ENCODE measurements at places on chromosomes 2 and 18.

DNA sequence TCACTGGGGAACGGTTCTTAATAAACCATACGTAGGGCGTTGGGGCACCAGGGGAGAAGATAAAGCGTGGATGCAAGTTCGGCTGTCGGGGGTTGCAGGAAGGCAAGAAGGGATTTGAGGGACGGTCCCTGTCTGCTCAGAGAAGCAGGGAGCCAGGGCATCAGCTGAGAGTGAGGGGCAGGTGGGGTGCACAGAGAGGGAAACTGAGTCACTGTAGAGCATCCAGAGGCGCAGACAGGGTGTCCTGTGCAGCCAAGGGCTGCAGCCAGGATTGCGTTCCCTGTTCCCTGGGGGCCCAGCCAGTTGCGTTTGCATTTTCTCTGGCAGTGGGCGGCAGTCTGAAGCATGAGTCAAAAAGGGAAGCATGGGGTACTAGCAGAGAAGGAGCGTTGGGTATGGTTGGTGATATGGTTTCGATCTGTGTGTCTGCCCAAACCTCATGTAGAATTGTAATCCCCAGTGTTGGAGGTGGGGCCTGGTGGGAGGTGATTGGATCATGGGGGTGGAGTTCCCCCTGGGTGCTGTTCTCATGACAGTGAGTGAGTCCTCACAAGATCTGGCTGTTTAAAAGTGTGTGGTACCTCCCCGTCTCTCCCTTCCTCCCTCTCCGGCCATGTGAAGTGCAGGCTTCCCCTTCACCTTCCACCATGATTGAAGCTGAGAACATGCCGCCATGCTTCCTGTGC lies 202.9 kb downstream of the NDUFA10 start:
- no peak for DNase-seq

DNA sequence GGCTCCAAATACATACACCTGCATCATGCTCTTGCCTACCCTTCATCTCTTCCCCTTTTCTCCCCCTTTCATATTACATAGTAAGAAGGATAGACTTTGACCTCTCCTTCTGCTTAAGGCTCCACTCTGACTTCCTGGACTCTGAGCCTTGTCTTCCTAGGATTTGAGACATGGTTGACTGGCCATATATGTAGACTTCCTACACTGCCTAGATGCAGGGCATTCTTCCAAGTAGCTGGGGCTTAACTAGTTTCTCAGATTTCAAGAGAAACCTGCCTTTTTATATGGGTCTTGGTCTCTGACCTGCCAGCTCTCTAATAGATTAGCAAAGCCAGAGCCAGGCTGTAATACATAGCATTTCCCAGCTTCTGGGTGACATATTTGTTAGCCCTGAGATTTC lies 35.4 kb upstream of the CYP26B1 start:
- no peak for DNase-seq

- no peak for DNase-seq
Measured at GRCh38 chr2:195683174-195683573, 26.1 kb downstream of the SLC39A10 start.

DNA sequence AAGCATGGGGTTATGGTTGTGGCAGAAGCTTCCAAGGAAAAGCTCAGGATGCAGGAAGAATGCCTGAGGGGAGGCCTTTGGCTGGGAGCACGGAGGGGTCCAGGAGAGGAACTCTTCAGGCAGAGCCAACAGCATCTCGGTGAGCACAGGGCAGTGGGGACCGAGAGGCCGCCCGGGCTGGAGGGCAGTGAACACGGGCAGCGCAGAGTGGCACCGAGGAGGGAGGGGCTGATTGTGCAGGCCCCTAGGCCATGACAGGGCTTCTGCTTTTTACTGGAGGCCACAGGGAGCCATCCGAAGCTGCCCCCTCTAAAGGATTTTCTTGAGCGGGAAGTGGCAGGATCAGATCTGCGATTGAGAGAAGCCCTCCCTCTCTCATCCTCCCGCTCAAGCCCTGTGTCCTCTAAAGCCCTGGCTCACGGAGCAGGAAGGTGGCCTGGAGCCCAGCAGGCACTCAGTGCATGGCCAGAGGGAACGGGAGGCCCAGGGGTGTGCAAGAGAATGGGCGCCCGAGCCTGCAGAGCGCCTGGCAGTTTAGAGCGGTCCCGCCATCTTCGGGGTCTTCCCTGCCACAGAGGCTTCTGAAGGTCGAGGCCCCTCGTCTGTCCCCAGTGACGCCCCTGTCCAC lies 110.0 kb upstream of the STON1 start:
- DNase-seq = no peak

DNA sequence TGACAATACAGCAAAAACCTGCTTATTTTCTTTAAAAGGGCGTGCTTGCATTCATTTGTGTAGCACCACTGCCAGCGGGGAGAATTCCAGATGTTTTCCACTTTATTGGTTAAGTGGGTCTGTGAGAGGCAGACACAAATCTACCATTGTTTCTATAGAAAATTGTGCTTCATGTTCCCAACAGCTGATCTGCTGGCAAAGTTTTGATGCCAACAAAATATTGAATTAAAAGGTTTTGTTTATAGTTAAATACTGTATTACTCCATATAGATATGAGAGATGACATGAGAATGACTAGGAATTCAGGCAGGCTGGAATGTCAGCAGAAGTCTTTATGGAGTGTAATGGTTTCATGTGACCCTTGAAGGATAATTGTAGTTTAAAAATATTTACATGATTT lies 182.7 kb downstream of the MC4R start:
- no peak for DNase-seq

DNA sequence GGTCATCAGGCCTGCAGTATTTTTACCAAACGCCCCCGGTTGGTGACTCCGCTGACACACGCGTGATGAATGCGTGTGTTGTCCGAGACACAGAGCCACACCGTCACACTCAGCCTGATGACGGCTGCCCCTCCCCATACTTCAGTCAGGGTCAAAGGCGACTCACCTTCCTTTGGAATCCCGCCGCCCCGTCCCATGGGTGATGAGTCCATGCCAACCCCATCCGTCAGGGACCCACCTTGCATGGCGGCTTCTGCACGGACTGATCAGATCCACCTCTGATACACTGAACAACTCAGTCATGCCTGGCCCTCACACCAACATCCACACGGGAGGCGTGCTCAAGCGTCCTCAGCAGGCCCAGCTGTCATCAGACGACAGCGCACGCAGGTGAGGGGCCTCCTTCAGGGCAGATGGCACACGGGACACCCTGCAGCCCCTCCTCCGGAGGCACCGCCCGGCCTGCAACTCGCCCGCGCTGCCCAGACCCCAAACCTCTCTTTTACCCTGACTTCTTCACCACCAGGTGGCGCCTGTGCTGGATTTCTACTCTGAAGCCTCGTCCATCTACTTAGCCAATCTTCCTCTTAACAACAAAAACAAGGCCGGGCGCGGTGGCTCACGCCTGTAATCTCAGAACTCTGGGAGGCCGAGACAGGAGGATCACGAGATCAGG lies 89.2 kb downstream of the ZNF516 start:
- DNase-seq = peak; percentile 78

- no peak for DNase-seq
Measured at GRCh38 chr2:84964406-84965191, 6.4 kb upstream of the KCMF1 start.

DNA sequence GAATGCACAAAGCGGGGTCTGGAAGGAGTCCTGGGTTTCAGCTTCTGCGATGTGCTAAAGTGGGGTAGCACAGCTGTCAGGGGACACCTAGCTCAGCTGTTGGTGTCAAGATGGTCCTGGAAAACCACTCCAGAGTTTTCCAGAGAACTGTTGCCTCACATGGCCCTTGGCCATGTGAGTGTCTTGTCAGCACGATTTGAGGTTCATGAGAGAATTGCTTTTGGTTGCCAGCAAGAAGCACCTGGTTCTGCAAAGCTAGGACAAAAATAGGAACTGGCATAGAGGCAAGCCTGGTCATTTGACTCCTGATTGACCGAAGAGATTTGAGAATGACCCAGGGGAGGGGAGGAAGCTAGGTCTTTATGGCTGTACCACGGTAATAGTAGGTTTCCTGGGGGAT lies 50.4 kb upstream of the CTLA4 start:
- DNase-seq = no peak

DNA sequence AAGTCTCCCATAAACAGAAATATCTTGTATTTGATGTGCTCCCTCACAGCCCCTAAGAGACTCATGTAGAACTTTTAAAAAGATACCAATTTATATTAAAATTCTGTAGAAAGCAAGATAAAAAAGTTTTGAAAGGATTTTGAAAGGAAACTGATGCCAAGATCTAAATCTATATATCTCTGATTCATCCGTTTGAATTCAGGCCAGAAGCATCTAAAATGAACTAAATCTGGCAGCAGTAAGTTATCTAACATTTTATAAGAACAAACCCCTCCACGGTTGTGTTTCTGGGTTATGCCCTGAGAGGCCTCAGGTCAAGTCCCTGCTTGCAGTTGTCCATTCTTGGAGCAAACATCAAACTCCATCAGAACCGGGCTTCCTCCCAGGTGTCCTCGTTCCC lies 165.8 kb downstream of the FBXO15 start:
- DNase-seq = no peak

DNA sequence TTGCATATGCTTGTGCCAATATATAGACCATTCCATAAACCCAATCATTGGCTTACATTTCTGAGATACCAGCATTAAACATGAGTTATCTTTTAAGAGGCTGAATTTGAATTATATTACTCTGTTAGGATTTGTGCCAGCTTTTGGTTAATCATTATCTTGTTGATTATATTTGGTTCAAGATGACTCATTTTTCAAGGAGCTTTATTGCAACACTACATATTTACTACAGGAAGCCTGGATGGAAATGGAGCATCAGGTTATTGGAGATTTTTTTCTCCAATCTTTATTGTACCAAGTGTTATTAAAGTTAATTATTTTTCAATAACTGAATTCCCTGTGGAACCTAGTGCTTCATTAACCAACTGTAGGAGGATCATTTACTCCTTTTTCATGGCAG lies 26.4 kb downstream of the EML4 start:
- DNase-seq = peak; percentile 59

DNA sequence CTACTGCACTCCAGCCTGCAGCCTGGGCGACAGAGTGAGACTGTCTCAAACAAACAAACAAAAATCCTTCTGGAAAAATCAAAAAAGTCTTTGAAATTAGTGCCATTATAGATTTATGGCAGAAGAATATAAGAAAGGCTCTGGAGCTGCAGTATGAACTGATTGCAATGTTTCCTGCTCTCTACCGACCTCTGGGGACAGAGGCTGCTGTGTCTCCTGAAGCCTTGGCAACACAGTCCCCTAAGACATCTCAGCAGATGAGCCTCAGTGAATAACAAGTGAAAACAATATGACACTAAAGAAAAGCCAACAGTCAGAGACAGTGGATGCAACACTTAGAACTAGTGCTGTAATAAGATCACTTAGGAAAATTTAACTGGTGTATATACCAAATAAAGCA lies 494.9 kb upstream of the LRATD1 start:
- no peak for DNase-seq

- DNase-seq = no peak
Measured at GRCh38 chr2:8996006-8996405, 7.5 kb downstream of the MBOAT2 start.

DNA sequence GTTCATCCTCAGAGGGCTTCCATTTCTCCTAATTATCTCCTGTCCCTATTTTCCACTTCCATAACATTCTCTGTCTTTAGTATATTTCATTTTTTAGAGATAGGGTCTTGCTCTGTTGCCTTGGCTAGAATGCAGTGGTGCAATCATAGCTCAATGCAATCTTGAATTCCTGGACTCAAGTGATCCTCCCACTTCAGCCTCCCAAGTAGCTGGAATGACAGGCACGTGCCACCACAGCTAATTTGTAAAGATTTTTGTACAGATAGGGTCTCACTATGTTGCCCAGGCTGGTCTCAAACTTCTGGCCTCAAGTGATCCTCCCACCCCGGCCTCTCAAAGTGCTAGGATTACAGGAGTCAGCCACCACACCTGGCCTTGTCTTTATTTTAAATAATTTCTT lies 589.0 kb downstream of the ZEB2 start:
- no peak for DNase-seq

DNA sequence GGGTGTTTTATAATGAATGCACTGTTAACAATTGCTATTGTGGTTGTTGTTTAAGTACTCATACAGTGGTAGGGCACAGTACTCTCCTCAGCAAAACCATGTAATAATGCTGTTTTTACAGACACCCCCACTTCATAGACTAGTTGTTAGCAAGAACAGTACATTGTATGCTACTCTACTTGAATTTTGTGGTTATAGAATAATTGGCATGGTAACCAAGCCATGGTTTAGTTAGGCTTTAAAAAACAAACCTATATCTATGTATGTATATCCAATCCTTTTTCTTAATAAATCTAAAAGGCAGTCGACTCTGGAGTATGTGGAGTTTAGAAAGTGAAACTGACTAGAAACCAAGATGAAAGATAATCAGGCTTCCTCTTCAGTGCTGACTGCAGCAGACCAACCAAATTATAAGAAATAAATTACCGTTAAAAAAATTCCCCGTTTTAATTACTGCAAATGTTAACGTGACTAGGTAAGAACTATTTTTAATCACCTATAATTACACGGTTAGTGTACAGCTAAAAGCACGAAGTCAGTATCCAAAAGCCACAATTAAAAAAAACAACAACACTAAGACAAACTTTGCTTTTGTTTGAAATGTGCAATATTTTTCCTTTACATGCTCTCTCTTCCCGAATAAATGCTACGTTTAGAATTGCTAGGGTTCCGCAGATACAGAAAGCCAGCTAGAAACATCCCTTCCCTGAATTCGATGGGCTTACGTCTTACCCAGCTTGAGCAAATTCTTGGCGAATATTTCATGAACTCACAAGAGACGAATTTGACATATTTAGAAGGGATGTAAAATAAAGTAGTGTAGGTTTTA lies 113.3 kb upstream of the SERTAD2 start:
- peak; percentile 57 for DNase-seq

DNA sequence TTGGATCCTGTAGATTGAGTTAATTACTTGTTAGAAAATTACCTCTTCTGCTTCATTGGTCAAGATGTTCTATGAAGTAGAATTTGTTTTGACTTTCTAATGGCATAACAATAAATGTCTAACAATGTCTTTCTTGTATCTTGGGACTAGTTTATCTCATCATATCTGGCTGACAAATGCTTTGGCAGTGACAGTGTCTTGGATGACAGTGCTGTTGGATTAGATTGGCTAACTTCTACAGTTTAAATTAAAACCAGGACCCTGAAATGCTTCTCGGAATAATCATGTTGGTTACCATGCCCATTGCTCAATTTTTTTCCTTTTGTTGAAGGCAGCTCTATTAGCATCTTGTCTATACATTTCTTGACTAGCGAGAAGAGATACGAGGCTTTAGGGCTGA lies 176.9 kb downstream of the PARD3B start:
- DNase-seq = no peak

GRCh38 chr2:17815468-17816184 lies 634 bp upstream of the MSGN1 start:
- DNase-seq = no peak

DNA sequence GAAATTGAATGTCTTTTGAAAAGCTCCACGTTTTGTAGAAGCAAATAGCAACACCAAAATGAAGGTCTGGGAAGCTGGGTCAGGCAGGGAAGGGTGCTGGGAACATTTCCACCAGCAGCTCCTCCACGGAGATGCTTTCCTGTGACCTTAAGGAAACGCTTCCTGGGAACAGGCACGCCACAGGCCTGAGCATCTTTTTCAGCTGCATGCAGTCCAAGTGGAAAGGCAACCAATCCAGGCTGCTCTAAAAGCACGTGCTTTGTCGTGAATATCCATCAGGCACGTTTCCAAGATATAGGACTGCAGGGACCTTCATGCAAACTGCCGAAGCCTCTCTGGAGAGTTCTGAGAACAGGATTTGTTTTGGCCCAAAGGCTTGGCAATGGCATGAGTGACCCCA lies 109.3 kb downstream of the KLHL29 start:
- no peak for DNase-seq
